Stomach (tissue), 19 donors: ENCODE measurements at places on chromosomes 3 and 15. TPM values are rescaled to one million over a fixed set of nuclear protein-coding genes. Genes with fewer than 3 reads are reported as not detected.

- no peak for DNase-seq
Observed at GRCh38 chr3:100100425-100100824, 13.9 kb downstream of the FILIP1L start.

DNA sequence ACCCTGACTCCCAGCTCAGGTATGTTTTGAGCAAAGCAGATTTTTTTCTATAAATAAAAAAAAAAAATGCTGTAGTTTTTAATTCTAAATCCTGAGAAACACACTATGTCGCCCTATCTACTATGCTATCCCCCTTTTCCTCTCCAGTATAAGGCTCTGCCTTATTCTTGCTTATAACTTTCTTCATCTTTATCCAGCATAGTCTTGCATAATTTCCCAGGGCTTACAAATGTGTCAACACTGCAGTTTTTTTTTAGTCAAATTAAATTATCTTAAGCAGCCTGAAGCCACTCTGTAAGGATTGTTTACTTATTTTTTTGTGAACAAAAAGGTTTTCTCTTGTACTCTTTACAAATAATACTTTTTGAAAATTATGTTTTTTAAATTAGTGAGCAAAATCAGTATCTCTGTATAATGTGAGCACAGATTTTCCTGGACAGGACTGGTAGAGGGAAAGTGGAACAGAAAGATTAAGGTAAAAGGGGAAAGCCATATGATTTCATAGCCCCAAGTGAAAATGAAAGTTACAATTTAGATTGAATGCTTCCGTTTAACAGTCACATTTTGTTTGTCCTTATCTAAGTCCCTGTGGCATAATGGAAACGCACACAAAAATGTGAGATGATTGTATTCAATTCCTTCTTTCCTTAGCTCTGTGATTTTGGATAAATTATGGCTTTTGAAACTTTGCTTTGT, 5.6 kb upstream of the PYDC2 start:
- peak; percentile 10 for DNase-seq

DNA sequence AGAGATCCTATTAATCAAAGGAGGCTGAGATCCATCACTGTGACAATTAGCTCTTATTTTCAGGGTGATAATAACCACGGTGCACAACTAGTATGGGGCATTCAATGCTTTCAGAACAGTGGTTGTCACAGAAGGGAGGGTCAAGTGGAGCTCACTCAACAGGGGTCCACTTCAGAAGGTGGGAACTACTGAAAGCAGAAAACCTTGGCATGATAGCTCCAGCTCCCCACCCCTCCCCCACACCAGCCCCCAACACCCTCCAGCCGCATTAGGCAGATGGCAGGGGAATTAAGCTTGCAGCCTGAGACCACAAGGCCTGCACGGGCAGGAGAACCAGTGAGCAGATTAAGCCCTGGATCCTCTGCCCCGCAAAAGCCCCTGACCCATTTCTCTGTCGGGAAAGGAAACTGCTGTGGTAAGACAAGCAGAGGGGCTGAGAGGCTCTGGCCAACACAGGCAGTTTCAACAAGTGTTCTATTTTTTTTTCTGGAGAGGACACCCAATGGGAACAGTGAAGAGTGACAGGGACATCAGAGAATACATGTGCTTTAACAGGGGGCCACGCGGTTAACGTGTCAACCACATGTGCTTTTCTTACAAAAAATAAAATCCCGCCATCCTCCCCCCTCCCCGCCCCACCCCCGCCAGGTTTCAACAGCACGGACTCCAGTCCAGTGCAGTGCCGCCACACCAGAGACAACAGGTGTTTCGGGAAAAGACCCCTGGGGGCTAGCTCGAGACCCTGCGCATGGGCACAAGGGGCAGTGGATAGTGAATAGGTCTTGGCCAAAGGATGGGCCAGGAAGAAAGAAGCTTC, 997 bp downstream of the FYCO1 start:
- DNase-seq = no peak

DNA sequence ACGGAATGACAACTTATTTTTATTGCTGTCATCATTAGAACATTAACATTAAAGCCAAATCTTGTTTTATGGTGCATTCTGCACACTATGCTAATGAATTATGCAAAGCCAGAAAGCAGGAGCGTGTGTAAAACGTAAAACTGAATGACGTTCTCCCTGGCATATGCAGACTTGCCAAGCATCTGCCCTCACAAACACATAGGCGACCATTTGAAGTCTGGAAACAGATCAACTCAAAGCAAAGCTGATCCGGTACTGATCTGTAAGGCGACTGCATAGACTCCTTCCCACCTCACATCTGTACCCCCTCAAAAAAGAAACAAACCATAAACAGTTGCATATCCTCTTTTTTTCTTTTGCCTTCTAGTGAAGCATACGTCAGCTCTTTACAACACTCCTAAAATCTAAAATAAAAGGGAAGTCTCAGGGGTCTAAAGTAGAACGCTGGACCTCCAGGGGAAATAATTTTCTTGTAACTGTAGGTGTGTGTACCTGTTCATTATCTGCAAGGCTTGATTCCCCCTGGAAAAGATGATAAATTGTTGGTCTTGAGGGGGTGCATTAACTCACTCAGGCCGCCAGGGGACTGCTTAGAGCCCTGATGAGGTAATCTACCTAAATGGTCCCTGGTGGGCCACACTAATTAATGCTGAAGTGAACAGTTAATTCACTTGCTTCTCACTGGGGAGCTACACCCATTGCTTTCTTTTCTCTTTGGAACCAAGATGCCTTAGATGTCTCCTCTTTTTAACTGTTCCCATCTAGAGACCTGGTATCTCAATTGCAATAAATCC, 231.4 kb downstream of the CDIN1 start:
- no peak for DNase-seq

The ROBO2 gene
- polyA plus RNA-seq = 0.25 TPM

The DTWD1 gene
- 21.4 TPM for polyA plus RNA-seq

The CLDN11 gene
- polyA plus RNA-seq = 1.00 TPM
